A549 (cell line): ENCODE measurements at places on chromosomes 2 and 18.

- no peak for DNase-seq
Observed at GRCh38 chr2:19138264-19138825, 220.1 kb downstream of the OSR1 start.

DNA sequence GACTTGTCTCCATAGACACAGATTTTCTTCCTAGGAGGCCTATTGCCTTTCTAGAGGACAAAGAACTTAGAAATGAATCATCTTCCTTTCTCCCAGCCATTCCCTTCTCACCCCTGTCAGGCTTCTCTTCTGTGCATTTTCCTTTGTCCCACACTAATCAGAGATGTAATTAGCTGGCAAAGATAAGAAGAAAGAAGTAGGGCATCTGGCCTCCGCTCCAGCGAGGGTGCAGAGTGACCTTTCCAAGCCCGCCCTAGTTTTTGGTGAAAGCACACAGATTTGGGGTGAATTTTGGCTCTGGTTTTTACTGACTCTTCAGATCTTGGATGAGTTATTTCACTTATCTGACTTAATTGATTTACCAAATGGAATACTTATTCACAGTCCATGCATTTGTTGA, 626.5 kb downstream of the ZEB2 start:
- no peak for DNase-seq

GRCh38 chr2:172048508-172049503, 36.5 kb upstream of the DLX1 start:
- no peak for DNase-seq

- DNase-seq = no peak
Observed at GRCh38 chr18:13451661-13452387, 233.3 kb downstream of the LDLRAD4 start.

GRCh38 chr18:42850174-42851083, 265.1 kb downstream of the RIT2 start:
- DNase-seq = no peak

DNA sequence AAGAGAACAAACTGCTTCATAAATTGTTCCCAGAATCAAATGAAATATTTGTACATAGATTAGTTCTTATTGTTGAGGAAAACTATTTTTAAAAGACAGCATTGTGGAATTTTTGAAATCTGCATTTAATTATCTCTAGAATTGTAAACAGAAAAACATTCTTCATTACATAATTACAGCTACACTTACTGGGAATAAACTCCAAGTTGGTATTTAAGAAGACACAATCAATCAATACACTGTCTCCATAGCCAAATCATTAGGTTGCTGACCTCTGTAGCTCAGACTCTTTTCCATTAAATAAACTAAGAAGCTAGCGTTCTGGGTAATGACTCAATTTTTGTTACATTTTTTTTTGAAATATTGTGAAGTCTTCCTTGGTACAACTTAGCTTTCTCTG, 70.2 kb upstream of the PIEZO2 start:
- no peak for DNase-seq

DNA sequence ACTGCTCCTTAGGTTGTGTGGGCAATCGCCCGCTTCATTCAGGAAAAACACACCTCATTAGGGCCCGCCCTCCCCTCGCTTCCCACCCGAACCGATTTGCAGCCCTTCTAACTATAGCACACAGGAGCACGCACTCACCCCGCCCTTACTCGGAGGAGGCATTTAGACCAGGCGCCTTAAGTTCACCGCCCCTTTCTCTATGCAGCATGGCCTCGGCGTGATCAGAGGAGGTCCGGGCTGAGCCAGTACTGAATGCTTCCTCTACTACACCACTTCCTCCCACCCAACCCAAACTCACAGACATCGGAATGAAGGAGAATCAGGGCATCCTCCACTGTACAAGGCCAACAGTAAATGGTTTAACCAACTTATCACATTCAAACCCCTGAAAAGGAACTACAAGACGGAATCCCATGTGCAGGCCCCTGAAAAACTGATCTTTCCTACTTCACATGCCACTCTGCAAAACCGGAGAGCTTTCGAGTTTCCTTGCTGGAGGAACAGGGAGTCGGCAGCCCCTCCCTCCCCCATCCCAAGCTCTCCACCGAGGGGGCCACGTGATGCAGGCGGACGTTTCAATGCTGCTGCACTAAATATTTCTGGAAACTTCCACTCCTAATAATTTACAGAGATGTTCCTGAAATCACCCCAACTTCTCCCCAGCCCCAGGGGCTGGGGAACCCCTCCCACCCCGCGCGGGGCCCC, 1.4 kb downstream of the XPO1 start:
- peak; percentile 64 for DNase-seq
